ENCODE measurements at places on chromosomes 16 and 17.

GRCh38 chr16:17515421-17516210, 44.9 kb upstream of the XYLT1 start:
- no peak for DNase-seq

DNA sequence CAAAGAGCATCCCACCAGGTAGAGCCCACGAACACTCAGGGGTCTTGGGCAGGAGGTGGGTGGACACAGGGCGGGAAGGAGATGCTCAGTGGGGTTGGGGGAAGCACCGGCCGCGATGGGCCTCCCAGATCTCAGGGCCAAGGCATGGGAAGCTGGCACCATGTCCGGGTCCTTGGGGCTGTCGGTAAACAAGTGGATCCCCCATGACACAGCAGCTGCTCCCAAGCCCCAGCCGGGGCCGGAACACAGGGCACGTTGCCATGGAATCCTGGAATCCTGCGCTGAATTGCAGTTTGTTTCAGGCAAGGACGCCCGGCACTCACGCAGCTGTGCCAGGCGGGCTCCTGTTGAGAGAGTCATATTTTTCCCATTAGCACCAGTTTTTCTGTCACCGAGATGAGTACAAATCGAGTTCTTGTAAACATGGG, 23.0 kb upstream of the CHMP6 start:
- DNase-seq = no peak

DNA sequence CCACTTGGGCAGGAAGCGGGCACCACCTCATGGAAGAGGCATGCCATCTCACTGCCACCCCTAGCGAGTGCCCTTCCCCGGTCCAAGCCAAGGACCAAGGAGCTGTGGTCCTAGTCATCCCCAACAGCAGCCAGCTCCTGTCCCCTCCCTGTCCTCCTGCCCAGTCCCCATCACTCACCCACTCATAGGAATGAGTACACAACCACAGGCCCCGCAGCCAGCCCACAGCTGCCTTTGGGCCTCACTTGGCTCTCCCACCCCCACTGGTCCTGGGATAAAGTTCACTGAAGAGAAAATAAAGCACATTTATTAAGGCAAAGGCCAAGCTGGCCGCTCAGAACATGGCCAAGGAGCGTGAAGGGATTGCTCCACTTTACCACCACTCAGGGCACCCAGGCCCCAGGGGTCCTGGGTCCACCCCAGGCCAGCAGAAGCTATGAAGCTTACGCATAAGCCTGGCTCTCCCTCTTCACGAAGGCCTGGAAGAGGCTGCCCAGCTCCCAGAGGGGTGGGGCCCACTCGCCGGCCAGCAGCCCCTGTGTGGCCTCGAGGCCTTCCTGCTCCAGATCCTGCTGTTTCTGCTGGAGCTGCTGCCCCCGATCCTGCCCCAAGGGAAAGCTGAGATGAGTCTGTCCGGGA, 3.6 kb downstream of the SCRN2 start:
- no peak for DNase-seq

GRCh38 chr16:7351610-7352510, 19.2 kb downstream of the RBFOX1 start:
- no peak for DNase-seq

- no peak for DNase-seq
Observed at GRCh38 chr16:87800497-87800896, 34.7 kb upstream of the KLHDC4 start.

DNA sequence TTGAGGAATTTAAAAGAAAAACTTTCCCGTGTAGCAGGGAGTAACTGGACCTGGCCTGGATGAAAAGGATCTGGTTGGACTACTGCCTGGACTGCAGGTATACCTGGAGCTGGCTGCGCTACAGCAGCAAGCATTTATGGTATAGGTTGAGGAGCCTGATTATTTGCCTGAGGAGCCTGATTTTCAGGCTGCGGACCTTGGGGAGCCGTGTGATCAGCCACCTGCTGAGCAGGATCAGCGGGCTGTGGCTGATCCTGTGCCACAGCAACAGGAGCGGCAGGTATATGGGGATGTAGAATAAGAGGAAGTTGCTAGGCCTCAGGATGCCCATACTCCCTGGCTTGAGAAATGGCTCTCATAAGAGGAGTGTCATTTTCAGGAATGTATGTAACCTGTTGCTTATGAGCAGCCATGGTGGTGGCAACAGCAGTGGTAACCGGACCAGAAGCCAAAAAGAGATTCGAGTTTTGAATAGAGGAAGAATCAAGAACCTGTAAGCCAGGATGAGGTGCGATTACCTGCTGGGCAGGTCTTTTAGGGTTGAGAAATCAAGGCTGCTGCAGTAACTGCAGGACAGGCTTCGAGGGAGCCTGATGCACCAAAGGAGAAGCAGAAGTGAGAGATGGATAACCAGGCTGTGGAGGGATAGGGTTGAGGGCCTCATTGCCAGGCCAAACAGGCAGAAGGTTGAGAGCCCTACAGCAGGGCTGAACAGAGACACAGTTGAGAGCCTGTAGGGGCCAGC, 60.9 kb upstream of the ARL4D start:
- no peak for DNase-seq

DNA sequence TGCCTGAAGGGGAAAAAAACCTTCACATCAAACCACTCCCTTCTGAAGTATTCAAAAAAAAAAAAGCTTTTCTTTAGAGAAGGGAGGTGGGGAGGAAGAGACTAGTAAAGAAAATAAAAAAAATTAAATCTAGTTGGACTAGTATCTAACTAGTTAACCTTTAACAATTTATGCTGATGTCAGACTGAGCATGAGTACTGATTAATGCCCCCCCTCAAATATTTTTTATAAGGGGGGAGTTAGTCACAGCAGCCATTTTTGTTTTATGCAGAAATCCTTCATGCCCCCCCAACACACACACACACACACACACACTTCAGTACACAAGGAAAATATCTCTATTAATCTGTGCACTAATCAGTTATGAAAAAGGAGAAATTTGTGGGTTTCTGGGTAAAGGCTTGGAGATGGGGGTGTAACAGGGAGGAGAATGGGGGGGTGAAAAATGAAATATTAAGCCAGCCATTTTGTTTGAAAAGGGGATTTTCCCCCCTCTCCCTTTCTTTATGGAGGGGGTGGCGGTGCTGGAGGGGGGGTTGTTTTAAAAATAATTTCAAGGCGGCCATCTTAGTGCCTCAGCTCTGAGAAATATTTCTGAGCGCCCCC, 4.7 kb upstream of the CHD3 start:
- no peak for DNase-seq

DNA sequence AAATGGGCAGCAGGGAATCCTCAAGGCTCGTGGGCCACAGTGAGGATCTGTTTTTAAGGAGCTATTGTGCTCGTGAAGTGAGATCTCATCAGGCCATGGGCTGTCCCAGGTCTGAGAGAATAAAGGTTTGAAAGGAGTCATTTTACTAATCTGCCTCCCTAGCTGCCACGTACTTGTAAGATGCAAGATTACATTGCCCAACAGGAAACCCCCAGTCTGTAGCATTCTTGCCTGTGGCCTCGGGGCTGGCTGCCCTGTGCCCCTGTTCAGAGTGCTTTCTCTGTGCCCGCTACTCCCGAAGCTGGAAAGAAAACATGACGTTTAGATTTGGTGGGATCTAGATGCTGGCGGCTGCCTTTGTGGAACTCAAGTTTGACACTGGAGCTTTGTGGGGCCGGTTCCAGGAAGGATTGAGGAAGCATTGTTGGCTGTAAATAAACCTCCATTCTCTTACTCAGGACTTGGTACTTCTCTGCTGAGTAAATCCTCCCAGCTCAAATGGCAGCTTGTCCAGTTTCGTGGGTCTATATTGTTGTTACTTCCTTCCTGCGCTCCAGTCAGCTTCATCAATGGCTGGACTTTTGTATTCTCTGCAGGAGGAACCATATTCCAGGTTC, 21.2 kb downstream of the SAP30BP start:
- DNase-seq = no peak

DNA sequence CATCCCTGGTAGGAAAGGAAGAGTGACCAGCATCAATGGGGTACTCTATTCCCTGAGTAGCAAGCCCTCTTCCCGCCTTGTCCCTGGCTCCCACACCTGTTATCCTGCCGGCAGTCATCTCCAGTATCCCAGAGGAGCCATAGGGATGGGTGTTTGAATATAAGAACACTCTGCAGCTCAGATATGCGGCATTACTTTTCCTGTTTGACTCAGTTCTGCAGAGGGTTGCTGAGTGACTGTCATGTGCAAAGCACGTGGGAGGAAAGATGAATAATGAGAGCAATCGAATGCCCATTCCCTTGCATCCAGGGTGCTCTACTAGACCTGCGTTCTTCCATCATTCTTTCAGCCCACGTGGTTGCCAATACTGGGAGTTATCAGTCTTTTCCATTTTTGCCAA, 115.1 kb downstream of the PRKCB start:
- no peak for DNase-seq

DNA sequence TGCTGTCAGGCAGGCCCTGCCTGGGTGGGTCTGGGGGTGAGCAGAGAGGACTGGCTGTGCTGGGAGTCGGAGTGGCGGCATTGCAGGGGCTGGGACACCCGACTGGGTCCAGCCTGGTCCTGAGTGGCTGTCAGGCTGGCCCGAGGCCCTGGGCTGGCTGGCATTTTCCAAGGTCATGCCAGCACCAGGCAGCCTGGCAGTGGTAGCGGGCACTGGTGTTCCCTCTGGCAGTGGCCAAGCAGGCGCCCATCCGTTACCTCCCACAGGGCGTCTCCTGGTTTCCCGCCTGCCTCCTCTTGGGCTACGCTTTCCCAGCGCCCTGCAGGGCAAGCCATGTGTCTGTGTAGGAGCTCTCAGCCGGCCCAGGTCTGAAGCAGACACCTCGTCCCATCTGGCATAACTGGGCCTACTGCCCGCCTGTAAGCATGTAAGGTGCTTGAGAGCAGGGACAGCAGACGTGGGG, 5.7 kb upstream of the PKMYT1 start:
- DNase-seq = peak; percentile 93

DNA sequence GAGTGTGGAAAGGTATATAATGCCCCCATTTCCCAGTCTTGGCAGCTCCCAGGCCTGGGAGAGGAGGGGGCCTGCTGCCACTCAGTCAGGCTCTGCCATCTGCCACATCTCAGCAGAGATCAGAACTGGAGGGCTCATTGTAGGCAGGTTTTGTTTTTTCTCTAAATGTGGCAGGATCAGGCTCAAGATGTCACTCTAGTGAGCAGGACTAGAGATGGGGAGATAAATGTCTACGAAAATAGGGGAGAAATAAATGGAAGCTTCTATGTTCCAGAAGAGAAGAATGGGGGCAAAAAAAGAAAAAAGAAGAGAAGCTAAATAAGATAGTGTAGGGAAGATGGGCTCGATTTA, 13.9 kb downstream of the NXPH3 start:
- DNase-seq = no peak

DNA sequence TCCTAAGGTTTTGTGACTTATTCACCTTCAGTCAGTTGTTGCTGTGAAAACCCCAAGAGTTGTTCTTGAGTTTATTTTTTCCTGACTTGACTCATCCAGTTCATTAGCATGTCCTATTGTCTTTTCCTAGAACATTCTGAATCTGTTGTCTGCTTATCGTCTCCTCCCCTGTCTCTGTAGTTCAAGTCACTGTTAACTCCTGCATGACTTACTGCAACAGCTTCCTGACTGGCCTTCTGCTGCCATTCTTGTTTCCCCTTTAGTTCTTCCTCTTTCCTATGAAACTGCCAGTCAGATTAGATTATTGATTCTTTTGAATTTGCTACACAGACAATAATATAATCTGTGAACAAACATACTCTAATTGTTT, 161.5 kb downstream of the FTO start:
- DNase-seq = no peak

DNA sequence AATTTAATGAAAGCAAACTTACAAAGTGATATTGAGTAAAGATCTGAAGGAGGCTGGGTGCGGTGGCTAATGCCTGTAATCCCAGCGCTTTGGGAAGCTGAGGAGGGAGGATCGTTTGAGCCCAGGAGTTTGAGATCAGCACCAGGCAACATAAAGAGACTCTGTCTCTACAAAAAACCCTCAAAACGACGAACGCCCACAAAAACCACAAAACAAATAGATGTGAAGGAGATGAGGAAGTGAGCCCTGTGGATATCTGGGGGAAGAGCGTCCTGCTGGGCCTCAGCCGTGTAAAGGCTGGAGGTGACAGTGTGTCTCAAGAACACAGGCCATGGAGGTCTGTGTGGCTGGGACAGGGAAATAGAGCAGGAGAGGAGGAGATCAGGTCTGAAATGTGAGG, 68.8 kb downstream of the ITFG1 start:
- no peak for DNase-seq

GRCh38 chr16:720990-721764, at the start of gene ANTKMT:
Gene ANTKMT, plus strand, starts transcription at chr16:721146. Its CDS starts 129 bp downstream, at chr16:721275.
- no peak for DNase-seq

DNA sequence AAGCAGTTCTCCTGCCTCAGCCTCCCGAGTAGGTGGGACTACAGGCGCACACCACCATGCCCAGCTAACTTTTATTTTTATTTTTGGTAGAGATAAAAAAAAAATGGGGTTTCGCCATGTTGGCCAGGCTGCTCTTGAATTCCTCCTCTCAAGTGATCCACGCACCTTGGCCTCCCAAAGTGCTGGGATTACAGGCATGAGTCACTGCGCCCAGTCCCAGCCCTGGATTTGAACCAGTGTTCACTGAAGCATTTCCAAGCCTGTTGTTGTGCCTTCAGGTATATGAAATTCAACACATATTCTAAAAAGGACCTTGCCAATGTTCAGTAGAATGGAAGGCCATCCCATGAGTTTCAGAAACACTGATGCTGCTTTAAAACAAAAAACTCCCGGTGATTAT, 165.3 kb downstream of the SLC39A11 start:
- DNase-seq = no peak

DNA sequence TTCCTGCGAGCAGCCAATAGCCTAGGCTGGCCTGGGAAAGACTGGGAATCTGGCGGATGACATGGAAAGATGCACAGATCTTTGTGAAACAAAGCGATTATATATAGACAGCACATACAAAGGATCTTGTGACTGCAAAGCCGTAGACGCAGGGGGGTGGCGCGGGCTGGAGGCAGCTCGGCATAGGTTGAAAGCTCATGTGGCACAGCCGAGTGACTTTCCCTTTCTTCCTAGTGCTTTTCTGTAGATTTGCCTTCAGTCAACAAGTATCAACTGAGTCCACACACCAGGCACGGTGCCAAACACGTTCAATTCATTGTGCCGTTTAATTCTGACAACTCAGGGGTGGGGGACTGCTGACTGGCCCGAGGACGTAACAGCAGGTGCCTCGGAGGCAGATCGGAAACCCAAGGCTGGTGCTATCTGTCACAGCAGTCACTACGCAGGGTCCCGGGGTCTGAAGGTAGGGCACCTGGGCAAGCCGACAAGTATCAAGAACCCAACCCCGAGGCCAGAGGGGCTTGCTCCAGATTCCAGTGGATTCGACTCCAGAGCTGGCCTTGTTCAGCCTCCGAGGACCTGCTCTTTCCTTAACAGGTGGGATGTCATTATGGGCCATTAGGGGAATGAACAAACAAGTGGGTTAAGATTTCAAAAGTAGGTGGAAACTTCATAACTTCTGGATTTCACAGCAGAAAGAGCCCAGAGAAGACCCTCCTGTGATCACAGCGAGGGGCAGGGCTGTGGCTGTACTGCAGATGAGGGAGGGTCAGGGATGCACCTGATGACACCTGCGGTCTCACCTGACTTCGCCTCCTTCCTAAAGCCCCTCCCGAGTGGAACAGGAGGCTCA, 5.9 kb downstream of the PAM16 start:
- DNase-seq = no peak

- no peak for DNase-seq
Observed at GRCh38 chr16:50797456-50797855, 55.6 kb downstream of the CYLD start.

GRCh38 chr16:23072084-23072599, 77.1 kb downstream of the USP31 start:
- no peak for DNase-seq
